ENCODE measurements at places on chromosomes 2 and 18. TPM values are rescaled to one million over a fixed set of nuclear protein-coding genes. Genes with fewer than 3 reads are reported as not detected.
A peak's percentile ranks its signal among the peaks of the same experiment; 100 is the strongest.

- DNase-seq, result no peak
- H3K27ac ChIP-seq, result no peak overlapping the region
- H3K4me3 ChIP-seq, result no peak overlapping the region
- H3K4me1 ChIP-seq, result no peaks in the 10 kb centered on the region
- no peaks in the 10 kb centered on the region for H3K27me3 ChIP-seq
Observed at GRCh38 chr2:204628926-204629712, 83.8 kb downstream of the PARD3B start.

Gene ATOH8
- 9.0 TPM for total RNA-seq

GRCh38 chr2:235670974-235671787, 177.3 kb downstream of the AGAP1 start:
- peak; percentile 47 for DNase-seq
- peaks cover 52% of the 10 kb centered on the region for H3K4me1 ChIP-seq
- H3K4me3 ChIP-seq, result peak overlapping the region; percentile 84
- peaks cover 14% of the 10 kb centered on the region for H3K27me3 ChIP-seq
- peak overlapping the region; percentile 94 for H3K27ac ChIP-seq

Gene SIGLEC15
- total RNA-seq, result not detected

GRCh38 chr2:39583781-39584180, 81.9 kb upstream of the TMEM178A start:
- no peak overlapping the region for H3K4me3 ChIP-seq
- H3K27me3 ChIP-seq, result peaks cover 2% of the 10 kb centered on the region
- no peak overlapping the region for H3K27ac ChIP-seq
- no peak for DNase-seq
- peaks cover 11% of the 10 kb centered on the region for H3K36me3 ChIP-seq

Gene DIPK1C
- total RNA-seq, result not detected

DNA sequence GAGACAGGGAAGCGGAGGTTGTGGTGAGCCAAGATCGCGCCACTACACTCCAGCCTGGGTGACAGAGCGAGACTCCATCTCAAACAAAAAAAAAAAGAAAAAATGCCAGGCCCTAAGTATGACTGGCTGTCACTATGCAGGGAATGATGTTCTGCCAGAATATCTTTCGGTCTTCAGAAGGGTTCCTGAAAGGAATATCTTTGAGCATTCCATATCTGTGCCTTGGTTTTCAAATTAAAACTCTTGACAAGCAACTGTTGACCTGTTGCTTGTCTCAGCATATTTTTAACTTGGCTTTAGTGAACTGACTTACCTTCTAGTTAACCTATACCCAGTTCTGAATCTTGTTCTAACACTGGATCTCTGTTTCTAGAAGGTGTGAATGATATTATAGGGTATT, 953.2 kb upstream of the FAM98A start:
- H3K36me3 ChIP-seq, result peaks cover 3% of the 10 kb centered on the region
- DNase-seq, result no peak
- H3K4me3 ChIP-seq, result no peak overlapping the region
- no peak overlapping the region for H3K27ac ChIP-seq
- no peaks in the 10 kb centered on the region for H3K4me1 ChIP-seq
- no peaks in the 10 kb centered on the region for H3K27me3 ChIP-seq

DNA sequence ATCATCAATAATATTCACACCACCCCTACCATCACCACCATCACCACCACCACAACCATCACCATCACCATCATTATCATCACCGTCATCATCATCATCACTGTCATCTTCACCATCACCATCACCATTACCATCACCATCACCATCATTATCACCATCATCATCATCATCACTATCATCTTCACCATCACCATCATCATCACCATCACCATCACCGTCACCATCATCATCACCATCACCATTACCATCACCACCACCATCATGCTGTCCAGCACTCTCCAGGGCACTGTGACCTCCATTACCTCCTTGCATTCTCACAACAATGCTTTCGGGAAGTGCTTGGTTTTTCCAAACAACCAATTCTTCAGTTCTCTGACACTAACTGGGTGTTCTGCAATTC, 13.1 kb upstream of the TEX44 start:
- H3K36me3 ChIP-seq, result peaks cover 4% of the 10 kb centered on the region
- no peak overlapping the region for H3K4me3 ChIP-seq
- H3K27me3 ChIP-seq, result peaks cover 8% of the 10 kb centered on the region
- H3K4me1 ChIP-seq, result peaks cover 8% of the 10 kb centered on the region
- DNase-seq, result no peak

Gene TMEM182
- 5.8 TPM for total RNA-seq

GRCh38 chr2:202780514-202781021, 91.0 kb downstream of the ICA1L start:
- H3K4me3 ChIP-seq, result no peak overlapping the region
- no peaks in the 10 kb centered on the region for H3K27me3 ChIP-seq
- H3K4me1 ChIP-seq, result peaks cover 1% of the 10 kb centered on the region
- no peak for DNase-seq
- no peaks in the 10 kb centered on the region for H3K36me3 ChIP-seq
- H3K27ac ChIP-seq, result no peak overlapping the region

GRCh38 chr2:232885264-232885961, 15.3 kb downstream of the SNORC start:
- H3K27me3 ChIP-seq, result peaks cover 9% of the 10 kb centered on the region
- no peak overlapping the region for H3K4me3 ChIP-seq
- H3K27ac ChIP-seq, result no peak overlapping the region
- DNase-seq, result peak; percentile 12
- H3K4me1 ChIP-seq, result no peaks in the 10 kb centered on the region

Gene YES1
- total RNA-seq, result 17.1 TPM

DNA sequence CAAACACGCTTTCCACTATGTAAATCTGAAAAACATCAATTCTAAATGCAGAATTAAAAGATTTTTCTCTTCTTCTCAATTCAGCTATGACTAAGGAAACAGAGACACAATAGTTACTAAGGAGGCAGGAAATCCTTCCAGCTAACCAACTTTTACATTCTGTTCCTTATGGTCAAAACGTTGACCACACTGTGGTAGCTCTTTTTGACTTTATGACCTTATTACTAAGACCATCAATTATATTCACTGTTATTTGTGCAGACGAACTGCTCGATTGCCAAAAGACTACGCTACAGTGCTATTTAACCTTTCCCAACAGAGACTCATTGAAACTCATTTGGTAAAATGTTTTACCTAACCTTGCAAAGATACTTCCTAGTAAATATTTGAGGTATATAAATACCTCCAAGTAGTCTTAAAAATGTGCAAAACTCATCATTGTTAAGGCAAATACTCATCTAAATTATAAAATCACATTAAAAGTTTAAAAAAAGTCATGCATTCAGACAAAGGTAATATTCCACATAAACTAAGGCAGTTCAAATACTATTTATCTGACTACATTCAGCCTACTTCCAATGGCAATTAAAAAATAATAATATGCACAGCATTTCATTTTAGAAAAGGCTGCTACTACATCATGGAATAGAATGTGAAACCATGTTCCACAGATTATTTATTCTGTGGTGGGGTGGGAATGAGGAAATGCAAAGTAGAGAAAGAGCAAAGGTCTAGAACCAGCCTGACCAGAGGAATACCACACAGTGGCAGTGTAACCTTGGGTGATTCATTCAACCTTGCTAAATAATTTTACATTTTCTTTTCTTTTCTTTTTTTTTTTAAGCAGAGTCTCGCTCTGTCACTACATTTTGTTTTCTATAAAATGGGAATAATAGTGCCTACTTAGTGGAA, 139.9 kb downstream of the THADA start:
- no peaks in the 10 kb centered on the region for H3K4me1 ChIP-seq
- H3K27ac ChIP-seq, result no peak overlapping the region
- no peaks in the 10 kb centered on the region for H3K36me3 ChIP-seq
- no peaks in the 10 kb centered on the region for H3K27me3 ChIP-seq

- H3K27me3 ChIP-seq, result no peaks in the 10 kb centered on the region
- no peaks in the 10 kb centered on the region for H3K36me3 ChIP-seq
- H3K4me3 ChIP-seq, result no peak overlapping the region
Observed at GRCh38 chr2:98359986-98360385, 13.7 kb downstream of the CNGA3 start.

DNA sequence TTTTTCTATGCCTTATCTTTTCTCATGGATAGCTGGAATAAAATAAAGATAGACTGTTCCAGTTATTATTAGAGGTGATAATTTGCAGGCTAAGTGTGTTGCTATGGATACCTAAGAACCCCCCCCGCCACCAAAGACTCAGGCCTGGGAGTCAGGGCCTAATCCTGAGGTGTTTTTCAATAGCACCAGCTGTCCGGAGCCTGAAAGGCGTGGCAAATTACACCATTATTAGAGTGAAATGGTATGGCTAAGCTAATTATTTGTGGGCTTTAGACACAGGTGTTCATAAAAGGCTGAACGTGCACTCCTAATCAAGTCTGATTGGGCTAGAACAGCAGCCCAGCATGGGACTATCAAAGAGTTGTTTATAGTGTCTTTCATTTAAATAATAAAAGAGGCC, 293.2 kb upstream of the DCC start:
- H3K27ac ChIP-seq, result no peak overlapping the region
- H3K4me1 ChIP-seq, result no peaks in the 10 kb centered on the region
- H3K36me3 ChIP-seq, result no peaks in the 10 kb centered on the region
- H3K4me3 ChIP-seq, result no peak overlapping the region

Gene SPP2
- not detected for total RNA-seq

DNA sequence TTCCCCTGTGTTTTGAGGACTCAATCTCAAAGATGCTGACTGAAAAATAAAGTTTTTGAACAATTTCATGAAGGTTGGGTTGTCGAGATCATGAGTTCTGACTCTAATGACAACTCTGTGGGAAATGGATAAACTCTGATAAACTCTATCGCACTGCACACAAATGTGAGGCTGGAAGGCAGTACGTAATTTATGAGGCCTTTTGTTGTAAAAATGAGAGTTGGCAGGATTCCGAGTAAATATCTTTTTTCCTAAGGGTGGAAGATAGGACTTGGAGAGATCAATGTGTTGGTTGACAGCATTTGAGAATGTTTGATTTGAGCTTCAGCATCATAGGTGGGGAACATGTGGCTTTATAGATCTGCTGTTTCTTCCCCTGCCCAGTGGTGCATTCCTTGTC, 90.4 kb downstream of the SPTBN1 start:
- no peak overlapping the region for H3K4me3 ChIP-seq
- no peak for DNase-seq
- H3K27ac ChIP-seq, result no peak overlapping the region

DNA sequence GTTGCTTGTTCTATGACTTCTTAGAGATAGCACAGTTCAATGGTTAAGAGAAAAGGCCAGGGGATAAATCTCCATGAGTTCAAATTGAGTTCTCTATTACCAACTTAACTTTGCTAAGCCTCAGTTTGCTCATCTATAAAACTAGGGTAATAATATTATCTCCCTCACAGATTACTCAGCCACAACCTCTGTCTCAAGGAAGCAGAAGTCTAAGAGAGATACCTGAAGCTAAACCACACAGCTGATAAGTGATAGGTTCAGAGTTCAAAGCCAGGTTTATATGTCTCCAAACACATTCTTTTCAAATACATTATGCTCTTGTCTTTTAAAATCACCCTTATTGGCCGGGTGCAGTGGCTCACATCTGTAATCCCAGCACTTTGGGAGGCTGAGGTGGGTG, 287.7 kb downstream of the NBAS start:
- H3K36me3 ChIP-seq, result peaks cover 3% of the 10 kb centered on the region
- H3K27ac ChIP-seq, result no peak overlapping the region
- H3K27me3 ChIP-seq, result no peaks in the 10 kb centered on the region
- DNase-seq, result no peak

- peaks cover 4% of the 10 kb centered on the region for H3K4me1 ChIP-seq
- no peak for DNase-seq
- H3K4me3 ChIP-seq, result no peak overlapping the region
- no peaks in the 10 kb centered on the region for H3K27me3 ChIP-seq
Observed at GRCh38 chr18:12907258-12907925, 23.4 kb upstream of the PTPN2 start.

Gene ASB1
- total RNA-seq, result 36.1 TPM

Data from glutamatergic neuron (in vitro differentiated cells).